Amygdala (tissue), 56 donors: ENCODE measurements at places on chromosomes 2 and 18.

DNA sequence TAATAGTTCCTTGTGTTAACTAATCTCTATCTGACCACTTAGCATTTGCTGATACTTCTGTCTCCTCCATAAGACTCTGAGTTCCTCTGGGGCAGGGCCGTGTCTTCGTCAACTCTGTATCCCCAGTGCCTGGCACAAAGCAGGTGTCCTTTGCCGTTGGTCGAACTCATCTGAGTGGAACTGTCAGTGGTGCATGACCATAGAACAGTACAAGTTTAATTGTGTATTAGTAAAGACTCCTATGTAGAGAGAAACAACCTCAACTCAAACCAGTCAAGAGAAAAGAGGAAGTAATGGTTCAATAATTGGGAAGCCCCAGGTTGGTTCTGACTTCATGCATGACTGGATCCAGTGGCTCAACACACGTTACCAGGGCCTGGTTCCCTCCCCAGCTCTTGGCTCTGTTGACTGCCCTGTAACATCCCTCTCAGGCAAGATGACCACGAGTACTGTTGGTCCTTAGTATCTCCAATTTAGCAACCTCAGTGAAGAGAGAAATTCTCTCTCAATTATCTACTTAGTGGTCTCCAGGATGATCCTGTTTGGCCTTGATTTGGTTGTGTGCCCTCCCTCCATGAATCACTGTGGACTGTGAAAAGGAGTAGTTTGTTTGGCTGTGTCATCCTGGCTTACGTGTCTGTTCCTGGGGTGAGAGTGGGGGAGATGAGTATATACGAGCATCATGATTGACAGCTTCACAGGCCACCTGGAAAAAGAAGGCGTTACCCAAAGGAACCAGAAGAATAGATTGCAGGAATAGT, 58.5 kb upstream of the MSH6 start:
- DNase-seq, result no peak

DNA sequence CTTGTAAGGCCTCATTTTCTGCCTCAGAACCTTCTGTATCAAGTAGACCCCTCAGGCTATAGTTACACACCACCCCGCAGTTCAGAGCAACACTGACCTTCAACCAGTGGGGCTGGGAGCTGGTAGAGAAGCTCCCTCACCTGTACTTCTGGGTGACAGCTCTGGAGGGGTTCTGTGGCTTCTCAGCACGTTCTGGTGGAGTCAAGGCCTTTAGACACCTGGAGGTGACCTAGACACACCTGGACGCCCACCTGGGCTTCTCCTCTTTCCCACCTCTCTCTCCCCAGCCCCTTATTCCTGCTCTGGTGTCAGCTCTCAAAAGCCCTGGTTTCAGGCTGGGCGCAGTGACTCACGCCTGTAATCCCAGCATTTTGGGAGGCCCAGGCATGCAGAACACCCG, 7.3 kb upstream of the CIB4 start:
- no peak for DNase-seq

DNA sequence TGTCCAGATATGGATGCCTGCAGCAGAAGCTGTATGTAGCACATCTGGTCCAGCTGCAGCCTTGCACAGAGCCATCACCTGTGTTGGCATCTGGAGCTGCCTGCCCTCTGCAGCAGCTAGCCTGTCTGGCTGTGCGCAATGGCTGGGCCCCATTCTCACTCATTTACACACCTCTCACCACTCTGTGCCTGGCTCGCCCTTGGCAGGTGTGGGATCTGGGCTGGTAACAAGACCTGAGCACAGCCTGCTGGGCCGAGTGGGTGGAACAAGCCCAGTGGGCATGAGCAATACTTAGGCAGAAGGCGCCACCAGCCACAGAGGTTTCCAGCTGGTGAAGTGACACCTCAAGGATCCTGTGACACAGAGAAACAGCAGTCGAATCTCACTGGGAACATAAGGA, 714.1 kb downstream of the NUP35 start:
- DNase-seq, result no peak

DNA sequence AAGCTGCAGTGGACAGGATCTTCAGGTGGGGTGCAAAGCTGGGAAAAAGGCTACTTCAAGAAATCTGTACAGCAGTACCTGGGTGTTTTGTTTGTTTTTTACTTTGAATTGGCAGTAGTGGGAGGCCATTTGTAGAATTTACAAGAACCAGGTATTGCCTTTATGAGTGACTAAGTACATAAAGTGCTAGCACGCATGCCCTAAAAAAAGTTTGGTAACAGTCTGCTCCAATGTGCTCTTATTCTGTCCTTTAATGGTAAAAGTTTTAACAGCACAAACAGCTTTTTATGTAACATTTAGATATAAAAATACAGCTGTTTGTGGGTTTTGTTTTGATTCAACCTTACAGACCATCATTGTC, 17.2 kb downstream of the REV1 start:
- DNase-seq, result no peak

- DNase-seq, result no peak
Observed at GRCh38 chr2:233829193-233830110, 24.9 kb downstream of the HJURP start.
